Right renal pelvis (tissue), 4 donors: ENCODE measurements at places on chromosomes 5 and 9. TPM values are rescaled to one million over a fixed set of nuclear protein-coding genes. Genes with fewer than 3 reads are reported as not detected.

ADGRV1 gene
- polyA plus RNA-seq = 12.6 TPM

SLC23A1 gene
- 17.0 TPM for polyA plus RNA-seq

EXD3 gene
- 13.2 TPM for polyA plus RNA-seq

TAL2 gene
- 2.1 TPM for polyA plus RNA-seq

DND1 gene
- not detected for polyA plus RNA-seq

PCDHB12 gene
- polyA plus RNA-seq = 5.4 TPM

THBS4 gene
- polyA plus RNA-seq = 14.7 TPM

F12 gene
- polyA plus RNA-seq = 4.6 TPM

AUH gene
- polyA plus RNA-seq = 53.7 TPM

SPINK6 gene
- polyA plus RNA-seq = not detected

PCDHGA5 gene
- 3.0 TPM for polyA plus RNA-seq

ARHGEF28 gene
- 53.1 TPM for polyA plus RNA-seq

C1QTNF2 gene
- 1.8 TPM for polyA plus RNA-seq

LIFR gene
- polyA plus RNA-seq = 72.3 TPM

PCDHGB2 gene
- polyA plus RNA-seq = 4.7 TPM

PCDHGB5 gene
- 9.7 TPM for polyA plus RNA-seq

NPDC1 gene
- polyA plus RNA-seq = 22.8 TPM

GFI1B gene
- polyA plus RNA-seq = 0.67 TPM

PRR16 gene
- 4.8 TPM for polyA plus RNA-seq

DAB2 gene
- polyA plus RNA-seq = 191 TPM

RANBP3L gene
- 7.5 TPM for polyA plus RNA-seq

HRCT1 gene
- polyA plus RNA-seq = 0.35 TPM

TSSK1B gene
- polyA plus RNA-seq = 0.05 TPM

STRBP gene
- polyA plus RNA-seq = 44.7 TPM

MEIKIN gene
- not detected for polyA plus RNA-seq

PDE8B gene
- polyA plus RNA-seq = 7.7 TPM

HEMGN gene
- 3.3 TPM for polyA plus RNA-seq

SLC25A2 gene
- polyA plus RNA-seq = not detected

OR1J2 gene
- not detected for polyA plus RNA-seq

CCDC192 gene
- polyA plus RNA-seq = 1.2 TPM

PCSK5 gene
- polyA plus RNA-seq = 15.6 TPM

PRDM9 gene
- not detected for polyA plus RNA-seq

GAPVD1 gene
- 31.7 TPM for polyA plus RNA-seq
